ENCODE measurements at places on chromosomes 1 and 21.

DNA sequence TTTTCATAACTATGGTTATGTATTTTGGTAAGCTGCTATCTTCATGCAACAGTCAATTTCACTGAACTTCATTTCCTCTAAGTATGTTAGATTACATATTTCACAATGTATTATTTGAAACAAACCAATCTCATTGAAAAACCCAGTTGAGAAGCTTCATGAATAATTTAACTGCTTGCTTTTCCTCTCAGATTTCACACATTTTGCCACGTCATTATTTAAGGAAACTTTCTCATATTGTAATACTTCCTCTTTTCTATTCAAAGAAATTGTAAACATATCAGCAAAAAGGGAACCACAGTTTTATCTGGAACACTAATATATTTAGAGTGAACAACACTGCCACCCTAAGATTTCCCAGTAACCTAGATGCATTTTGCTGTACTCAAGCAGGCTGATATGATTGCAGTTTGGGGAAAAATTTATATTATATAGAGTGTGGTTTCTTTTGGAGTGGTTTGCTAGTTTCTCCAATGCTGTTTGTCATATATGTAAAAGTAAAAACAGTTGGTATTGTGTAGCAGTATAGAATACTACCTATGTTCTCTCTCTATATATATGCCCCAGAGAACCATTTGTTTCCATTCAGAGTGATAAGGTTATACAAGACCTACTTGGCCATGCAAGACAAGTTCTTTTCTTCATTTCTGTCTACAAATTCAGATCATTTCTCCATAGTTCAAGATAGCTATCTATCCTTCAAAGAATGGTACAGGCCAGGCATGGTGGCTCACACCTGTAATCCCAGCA is 28.4 kb upstream of the AHCTF1 start:
- no peak for DNase-seq

- no peak for DNase-seq
Measured at GRCh38 chr1:106721790-106722189, 334.7 kb upstream of the PRMT6 start.

DNA sequence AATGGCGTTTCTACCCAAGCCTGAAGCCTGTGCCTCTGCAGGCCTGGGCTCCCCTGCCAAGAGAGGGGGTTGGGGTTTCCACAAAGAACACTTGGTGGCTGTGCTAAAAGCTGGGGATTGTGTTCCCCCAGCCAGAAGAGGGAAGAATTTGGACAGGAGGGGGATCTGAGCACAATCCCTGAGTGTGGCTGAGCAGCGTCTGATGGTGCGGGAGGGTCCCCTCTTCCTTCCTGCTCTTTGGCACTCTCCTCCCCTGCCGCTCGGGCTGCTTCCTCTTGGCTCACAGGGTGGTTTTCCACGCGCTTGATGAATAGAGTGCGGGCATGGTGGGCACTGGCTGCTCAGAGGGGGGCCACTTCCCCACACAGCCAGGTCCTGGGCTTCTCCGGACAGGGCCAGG is 3.7 kb downstream of the GPR37L1 start:
- DNase-seq: no peak

DNA sequence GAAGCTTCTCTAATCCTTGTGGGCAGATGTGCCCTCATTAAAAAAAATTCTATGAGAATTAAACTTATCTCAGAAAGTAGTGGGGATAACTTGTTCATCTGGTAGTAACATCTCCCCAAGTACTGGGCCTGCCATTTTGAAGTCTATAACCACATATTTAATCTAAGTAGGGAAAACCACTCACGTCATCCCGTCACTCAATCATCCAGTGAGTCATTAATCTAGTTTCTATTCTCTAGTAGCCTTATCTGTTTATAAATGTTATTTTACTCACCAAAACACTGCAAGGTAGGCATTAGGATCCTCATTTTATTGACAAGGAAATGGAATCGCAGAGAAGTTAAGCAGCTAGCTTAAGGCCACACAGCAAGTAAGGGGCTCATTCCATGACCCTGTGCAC is 221.9 kb downstream of the ATG4C start:
- DNase-seq: no peak

GRCh38 chr1:34115233-34115632 is 49.8 kb downstream of the CSMD2 start:
- no peak for DNase-seq

- no peak for DNase-seq
Measured at GRCh38 chr1:205613854-205614412, 17.9 kb downstream of the ELK4 start.

GRCh38 chr1:215607412-215607811 is 40.3 kb downstream of the KCTD3 start:
- no peak for DNase-seq

- no peak for DNase-seq
Measured at GRCh38 chr1:214826619-214827018, 223.6 kb downstream of the CENPF start.

DNA sequence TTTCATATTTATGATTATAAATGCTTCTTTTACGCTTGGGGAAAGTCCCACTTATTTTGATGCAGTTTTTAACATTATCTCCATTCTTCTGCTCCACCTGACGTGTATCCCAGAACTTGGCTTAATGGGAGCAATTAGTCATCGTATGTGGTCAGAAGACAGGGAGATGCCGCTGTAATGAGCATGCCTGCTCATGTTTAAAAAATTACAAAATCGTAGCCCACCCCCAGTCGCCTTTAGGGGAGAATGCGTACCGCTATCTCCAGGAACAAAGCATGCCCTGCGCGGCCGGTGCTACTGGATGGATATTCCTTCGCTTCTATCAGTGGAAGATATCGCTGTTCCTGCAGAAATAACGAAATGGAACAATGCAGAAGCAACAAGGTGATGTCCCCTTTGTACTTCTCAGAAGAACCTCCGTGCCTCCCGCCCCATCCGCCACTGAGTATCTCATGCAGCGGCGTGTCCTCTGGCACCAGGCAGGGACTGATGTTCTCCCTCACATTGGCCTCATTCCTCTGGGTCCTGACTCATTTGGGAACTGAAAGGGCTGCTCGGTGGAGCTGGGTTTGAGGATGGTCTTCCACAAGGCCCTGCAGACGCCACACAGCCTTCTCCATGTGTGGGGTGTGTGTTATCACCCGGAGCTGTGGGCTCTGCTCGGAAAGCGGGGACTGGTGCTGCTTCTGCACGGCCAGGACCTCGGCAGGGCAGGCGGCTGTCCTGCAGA is 116.3 kb upstream of the COL6A1 start:
- no peak for DNase-seq

GRCh38 chr1:24317081-24317480 is 2.1 kb upstream of the GRHL3 start:
- no peak for DNase-seq

- DNase-seq: no peak
Measured at GRCh38 chr1:163337631-163338030, 15.9 kb downstream of the NUF2 start.

DNA sequence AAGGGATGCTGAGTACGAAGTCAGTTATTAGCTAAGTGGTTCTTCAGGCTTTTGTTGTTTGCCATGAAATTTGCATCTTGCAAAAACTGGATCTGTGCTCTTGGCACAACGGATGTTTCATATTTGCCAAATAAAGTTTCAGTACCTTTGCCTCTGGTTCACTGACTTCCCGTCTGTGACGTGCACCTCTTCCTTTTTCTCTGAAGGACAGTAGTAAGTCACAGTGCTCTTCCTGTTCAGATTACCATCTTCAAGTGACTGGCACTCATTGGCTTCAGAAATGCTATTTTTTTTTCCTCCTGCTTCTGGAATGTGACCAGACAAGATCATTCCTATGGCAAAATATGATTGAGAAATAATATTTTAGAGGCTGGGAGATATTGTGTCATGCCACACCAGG is 75.9 kb upstream of the GREM2 start:
- no peak for DNase-seq

- DNase-seq: peak; percentile 52
Measured at GRCh38 chr21:35840197-35840799, 220.0 kb downstream of the SETD4 start.

DNA sequence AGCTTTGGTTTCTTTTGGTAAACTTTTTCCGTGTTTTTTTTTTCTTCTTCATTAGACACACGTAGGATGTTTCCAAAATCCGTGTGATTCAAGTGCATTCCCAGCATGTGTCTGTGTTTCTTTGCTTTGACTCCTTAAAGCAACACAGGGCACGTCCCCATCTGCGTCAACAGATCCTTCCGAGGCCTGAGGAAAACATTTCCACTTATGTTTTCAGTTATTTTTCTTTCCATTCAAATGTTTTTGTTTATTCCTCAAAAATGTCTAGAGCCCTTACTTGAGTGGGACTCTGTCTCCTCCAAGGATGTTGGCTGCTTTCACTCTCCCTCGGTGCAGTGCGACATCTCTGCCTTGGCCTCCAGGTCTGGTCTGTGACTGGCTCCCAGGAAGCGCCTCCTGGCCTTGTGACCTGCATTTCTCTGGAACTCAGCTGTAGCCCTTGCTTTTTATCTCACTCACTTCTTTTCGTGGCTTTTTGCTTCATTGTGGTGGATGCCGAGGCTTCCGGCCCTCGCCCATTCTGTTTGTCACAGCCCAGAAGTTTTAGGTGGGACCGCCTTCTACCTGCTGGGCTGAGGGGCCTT is 31.3 kb upstream of the SLC19A1 start:
- DNase-seq: no peak

DNA sequence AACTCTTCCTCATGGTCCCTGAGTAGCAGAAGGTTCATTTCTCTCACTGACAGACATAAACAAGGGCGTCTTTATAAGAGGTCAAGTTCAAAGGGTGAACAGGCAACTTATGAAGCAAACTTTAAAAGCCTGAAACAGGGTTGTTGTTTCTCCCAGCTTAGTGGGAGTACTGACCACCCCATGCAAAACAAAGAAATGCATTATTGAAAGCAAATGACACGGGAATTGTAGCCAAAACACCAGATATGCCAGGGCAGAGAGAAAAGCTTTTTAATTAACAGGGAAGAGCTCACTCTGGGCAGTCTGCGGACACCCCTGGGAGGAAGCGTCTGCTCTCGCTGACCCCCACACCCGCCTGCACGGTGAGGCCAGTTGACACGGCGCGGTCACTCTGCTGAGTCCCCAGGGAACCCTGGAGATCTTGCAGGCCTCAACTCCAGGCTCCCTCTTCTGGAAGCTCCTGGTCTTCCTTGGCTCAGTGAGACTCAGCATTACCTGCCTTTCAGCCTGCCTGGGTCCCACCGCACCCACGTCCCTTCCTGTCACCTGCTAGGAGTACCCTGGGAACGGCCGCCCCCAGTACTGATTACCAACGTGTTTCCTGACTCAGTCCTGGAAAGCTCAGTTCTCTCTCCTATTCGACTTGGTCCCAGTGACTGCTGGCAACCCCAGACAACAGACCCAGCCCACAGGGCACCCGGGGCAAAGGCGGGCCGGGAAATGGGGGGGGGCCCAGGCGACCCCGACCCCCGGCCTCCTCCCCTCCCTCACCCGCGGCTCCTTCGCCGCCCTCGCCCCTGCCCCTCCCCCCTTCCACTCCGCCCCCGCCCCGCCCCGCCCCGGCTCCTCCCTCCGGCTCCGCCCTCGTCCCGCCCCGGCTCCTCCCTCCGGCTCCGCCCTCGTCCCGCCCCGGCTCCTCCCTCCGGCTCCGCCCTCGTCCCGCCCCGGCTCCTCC is 972 bp downstream of the CFAP410 start:
- peak; percentile 49 for DNase-seq

DNA sequence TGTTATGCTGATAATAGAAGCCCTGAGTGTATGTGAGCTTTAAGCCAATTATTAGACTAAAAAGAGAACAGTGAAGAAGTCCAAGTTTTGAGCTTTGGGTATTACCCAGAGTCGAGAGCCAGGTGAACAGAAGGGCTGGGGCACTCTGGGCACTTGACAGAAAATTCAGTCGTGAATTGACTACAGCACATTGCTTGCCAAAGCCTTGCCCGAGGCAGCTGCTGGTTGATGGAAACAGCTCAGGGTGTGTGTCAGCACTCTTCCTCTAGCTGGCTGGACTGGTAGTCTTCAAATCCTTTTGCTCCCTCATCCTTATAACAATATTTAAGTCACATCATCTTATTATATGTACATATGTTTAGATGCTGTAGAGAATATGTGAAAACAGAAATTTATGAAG is 21.3 kb downstream of the PDE4B start:
- DNase-seq: no peak

DNA sequence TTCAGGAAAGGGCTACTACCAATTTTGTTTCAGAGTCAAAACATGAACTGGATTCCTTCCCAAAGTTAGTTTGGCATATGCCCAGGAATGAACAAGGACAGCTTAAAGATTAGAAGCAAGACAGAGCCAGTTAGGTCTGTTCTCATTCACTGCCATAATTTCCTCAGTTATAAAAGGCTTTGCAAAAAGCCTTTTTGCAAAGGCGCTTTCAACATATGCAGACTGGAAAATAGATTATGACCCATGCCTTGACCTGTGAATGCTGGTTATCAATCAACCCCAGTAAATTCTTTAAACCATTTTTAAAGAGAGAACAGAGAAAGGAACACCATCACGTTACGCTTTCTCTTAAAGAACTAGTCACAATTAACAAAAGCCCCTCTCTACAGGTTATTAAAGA is 1.7 kb upstream of the FRRS1 start:
- DNase-seq: no peak

- DNase-seq: no peak
Measured at GRCh38 chr1:118535901-118536300, 350.9 kb upstream of the SPAG17 start.

GRCh38 chr1:229514578-229515275 is 6.6 kb upstream of the NUP133 start:
- peak; percentile 63 for DNase-seq

DNA sequence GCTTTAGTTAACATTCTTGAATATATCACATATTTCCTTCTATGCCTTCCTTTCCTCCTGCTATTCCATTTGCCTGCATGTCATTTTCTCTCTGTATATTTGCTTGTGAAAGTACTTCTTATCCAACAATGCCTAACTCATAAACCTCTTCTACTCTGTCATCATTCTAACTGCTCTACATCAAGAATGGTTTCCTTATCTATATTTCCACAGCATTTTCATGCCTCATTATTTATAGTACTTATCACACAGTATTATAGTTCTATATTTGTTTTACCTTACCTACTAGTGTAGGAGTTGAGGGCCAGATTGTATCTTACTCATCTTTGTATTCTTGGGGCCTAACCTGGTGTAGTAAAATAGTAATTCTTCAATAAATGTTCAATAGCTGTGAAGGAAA is 91.5 kb downstream of the ZMYM4 start:
- DNase-seq: no peak

DNA sequence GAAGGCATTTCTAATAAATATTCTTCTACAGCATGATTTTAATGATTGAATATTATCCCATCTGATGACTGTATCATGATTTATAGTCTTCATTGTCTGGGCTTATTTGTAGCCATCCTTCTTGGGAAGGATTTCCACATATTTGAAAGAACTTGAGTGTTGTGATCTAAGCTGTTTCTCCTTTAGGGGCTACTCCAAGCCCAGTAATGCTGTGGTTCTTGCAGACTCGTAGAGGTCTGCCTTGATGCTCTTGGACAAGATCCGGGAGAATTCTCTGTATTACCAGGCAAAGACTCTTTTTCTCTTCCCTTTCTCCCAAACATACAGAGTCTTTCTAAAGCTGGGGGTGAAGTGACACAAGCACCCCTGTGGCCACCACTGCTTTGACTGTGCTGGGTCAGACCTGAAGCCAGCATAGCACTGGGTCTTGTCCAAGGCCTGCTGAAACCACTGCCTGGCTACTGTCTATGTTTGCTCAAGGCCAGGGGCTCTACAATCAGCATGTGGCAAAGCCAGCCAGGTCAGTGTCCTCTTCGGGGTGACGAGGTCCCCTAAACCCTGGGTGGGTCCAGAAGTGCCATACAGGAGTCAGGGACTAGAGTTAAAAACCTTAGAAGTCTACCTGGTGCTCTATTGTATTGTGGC is 107.4 kb downstream of the GIPC2 start:
- DNase-seq: no peak

- DNase-seq: no peak
Measured at GRCh38 chr1:208595745-208596144, 351.6 kb upstream of the PLXNA2 start.
